ENCODE measurements at places on chromosomes 1 and 21.
A peak's percentile ranks its signal among the peaks of the same experiment; 100 is the strongest.

DNA sequence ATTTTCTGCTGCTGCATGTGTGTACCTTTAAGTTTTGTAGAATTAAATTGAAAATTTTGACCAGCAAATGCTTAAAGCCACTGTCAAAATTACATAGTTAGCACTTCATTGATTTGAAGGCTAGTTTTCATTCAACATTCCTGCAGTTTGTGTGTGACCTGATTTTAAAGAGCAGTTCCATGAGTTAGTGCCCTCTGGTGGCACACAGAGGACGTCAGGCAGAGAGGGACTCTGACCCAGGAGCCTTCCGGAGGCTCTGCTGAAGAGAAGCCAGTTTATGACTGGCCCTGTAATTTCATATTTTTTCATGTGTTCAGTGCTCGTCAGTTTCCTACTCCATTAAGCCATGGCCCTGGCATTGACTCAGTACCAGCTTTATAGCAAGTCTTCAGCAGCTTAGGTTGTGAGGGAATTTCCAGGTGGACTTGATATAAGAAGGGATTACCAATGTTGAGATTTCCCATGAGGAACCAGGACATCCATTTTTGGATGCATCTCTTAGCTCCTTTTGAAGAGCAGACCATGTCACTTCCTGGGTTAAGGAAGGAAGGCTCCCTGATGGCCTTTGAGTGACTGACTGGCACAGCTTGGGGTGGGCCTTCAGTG is 104.7 kb downstream of the CAMTA1 start:
- DNase-seq = no peak

- DNase-seq = no peak
Measured at GRCh38 chr1:179788259-179788658, 45.2 kb downstream of the FAM163A start.

GRCh38 chr1:41370225-41370624 is 9.0 kb downstream of the FOXO6 start:
- DNase-seq = no peak

DNA sequence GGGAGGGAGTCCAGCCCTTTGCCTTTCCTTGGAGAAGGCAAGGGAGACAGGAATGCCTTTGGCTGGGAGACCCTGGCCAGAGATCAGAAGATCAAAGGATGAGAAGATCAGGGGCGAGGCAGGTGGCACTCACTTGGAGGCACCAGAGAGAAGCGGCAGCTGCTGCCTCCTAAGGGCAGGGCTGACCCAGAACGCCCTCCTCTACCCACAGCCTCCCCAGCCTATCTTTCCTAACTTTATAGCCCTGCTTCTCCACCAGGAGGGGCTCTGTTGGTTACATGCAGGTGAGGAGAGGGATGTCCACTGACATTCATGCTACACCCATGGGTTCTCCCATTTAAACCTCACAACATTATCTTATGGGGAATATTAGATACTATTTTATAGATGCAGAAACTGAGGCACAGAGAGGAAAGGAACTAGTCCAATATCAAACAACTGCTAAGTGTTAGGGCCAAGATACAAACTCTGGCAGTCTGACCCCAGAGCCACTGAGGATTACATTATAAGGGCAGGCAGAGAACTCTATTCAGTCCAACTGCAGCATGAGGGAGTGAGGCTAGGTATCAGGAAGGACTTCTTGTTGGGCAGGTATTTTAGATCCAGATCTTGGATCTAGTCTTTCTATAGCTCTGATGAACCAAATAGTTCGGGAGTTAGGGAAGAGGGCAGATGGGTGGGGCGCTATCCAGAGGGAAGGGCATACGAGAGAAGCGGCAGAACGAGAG is 19.9 kb downstream of the LGR6 start:
- no peak for DNase-seq

DNA sequence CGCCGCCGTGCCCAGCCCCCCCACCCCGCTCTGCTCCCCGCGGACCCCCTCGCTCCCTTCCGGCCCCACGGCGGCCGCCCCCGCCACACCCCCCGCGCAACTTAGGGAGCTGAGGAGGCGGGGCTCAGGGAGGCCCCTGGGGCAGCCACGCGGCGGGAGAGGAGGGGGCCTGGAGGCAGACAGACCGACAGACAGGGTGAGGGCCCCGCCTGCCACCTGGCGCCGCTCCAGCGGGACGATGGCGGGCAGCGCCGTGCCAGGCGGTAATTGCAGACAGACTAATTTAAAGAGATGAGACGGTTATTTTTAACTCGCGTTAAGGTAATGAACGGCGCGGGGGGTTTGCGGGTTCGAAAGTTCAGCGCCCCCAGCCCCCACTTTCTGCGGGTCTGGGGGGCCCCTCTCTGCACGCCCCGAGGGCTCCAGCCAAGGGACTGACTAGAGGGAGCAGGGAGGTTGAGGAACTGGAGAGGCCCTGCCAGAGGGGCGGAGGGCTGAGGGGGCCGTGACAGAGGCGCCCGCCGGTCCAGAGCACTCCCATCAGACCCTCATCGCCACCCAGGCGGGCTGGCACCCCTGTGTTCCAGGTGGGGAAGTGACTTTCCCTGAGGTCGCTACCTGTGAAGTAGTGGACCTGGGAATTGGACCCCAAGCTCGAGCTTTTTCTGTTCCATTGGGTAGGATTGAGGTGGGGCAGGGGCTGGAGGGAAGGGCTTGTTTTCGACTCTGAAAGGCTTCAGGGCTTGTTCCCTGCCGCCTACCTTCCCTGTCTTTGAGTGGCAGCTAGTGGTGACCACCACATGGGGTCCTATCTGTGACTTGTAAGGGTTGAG is 5.4 kb downstream of the FOXO6 start:
- peak; percentile 35 for DNase-seq

DNA sequence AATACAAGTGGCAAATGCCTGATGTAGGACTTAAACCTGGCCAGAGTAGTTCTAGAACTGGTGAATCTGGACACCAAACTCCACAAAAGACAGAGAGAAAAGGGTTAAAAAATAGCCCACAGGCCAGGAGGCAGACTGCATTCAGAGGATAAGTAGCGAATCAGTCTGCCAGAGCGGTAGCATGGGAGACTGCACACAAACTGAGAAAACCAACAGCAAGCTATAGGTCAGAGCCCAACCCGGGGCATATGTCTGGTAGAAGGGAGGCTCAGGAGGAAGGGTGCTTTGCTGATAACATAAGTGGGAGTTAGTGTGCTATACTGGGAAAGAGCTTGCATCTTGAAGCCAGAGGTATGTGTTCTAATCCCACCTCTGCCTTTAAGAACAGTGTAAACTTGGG is 4.0 kb downstream of the LRRC53 start:
- no peak for DNase-seq

DNA sequence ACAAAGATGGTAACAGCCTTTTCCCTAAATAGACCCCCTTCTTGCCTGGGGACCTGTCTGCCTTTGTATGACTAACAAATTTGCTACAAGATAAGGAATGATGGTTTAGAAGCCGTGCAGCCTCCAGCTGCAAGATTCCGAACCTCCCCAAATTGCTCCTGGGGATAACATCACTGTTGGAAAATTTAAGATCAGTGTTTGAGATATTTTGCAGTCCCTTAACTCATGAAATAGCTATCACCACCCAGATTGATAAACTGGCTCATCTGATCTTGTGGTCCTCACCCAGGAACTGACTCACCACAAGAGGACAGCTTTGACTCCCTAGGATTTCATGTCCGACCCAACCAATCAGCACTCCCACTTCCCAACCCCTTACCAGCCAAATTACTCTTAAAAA is 254.7 kb downstream of the USH2A start:
- DNase-seq = no peak

- peak; percentile 22 for DNase-seq
Measured at GRCh38 chr1:231626951-231627614, 493 bp downstream of the DISC1 start.

DNA sequence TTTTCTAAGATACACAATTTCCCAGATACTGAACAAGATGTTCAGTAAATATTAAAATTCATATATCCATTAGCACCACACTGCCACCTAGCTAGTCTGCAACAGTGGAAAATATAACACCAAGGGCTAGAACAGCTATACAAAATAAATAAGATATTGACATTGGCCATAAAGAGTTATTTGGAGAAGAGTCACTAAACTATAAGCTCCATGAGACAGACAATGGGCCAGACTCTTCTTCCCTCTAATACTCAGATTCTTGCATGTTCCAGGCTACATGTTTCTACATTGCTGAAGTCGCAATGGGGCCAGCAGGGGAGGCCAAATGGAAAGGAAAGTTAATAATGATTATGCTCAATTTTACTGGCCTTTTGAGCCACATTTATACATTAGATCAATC is 21.5 kb downstream of the SPATA6 start:
- DNase-seq = no peak

DNA sequence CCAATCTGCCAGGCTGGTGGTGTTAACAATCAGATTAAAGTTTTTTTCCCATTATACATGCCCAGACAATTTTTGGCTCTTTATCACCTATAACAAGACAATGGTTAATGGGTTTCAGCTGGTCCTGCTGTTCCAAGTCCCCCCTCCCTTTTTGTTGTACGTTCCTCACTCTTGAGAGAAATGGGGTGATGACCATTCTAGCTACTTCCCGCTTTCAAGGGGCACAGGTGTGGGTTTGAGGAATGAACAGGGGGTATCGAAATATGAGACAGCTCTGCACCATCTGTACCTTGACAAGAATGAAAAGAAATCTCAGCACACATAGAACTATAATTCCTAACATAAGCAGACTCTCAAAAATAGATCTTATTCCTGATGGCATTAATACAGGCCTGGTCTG is 326.8 kb downstream of the PTPRU start:
- DNase-seq = no peak

DNA sequence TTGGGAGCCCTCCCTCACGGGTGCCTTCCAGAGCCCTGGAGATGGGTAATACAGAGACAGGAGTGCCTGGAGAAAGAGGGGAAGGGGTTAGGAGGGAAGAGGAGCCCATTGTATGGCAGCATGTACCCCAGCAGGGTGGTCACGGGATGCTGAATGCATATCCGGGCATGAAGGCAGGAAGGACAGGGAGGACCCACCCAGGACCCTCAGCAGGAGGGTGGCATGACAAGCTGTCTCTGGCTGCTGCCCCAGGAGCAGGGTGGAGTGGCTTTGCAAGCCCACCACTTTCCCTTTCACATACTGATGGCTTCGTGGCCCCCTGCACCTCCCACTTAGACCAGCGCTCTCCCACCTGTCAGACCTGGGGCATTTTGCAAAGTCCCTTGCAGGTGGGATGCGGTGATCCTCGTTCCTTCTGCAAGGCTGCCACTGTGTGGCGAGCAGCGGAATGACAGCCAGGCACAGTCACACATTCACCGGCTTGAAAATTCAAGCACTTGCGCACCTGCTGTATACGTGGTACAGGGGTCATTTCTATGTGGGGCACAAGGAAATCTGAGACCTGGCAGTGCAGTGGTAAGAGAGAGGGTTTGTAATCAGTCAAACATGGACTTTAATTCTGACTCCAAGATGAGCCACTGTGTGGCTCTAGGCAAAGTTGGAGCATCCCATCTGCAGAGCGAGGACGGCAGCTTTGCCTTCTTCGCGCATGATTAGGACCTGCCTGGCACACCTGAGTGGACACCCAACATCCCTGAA is 53.2 kb upstream of the TMEM51 start:
- DNase-seq = peak; percentile 7

DNA sequence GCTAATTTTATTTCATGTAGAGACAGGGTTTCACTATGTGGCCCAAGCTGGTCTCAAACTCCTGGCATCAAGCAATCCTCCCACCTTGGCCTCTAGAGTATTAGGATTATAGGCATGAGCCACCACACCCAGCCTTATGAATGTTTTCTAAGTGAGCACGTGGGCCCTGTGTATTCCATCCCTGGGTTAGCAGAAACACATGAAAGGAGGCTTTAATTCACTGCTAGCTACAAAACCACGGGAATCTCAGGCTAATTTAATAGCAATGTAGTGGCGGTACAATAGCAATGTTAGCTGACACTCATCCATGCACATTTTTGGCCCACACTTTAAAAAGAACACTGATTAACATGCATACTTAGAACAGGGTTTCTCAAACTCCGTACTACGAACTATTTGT is 32.0 kb downstream of the VTCN1 start:
- no peak for DNase-seq

- no peak for DNase-seq
Measured at GRCh38 chr1:21447311-21447710, 7.4 kb downstream of the NBPF3 start.

GRCh38 chr1:96971849-96972602 is 250.4 kb downstream of the PTBP2 start:
- no peak for DNase-seq

- DNase-seq = no peak
Measured at GRCh38 chr1:243725075-243725474, 125.0 kb downstream of the AKT3 start.

DNA sequence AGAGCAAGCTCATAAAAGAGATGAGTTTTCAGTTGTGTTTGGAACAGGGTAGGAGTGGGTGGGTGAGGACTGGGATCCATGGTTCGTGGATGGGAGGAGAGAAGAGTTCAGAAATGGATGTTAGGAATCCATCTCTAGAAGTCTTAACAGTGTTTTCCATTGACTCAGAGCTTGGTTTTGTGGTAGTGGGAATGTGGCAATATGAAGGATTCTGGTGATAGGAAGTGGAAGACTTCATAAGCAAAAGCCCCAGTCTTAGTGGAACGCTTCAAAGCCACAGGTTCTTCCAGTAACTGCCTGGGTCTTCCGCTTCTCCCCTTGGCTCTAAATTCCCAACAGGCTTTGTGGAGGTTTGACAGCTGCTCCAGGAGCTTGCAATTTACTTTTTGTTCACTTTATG is 167.9 kb downstream of the KCNJ6 start:
- no peak for DNase-seq

DNA sequence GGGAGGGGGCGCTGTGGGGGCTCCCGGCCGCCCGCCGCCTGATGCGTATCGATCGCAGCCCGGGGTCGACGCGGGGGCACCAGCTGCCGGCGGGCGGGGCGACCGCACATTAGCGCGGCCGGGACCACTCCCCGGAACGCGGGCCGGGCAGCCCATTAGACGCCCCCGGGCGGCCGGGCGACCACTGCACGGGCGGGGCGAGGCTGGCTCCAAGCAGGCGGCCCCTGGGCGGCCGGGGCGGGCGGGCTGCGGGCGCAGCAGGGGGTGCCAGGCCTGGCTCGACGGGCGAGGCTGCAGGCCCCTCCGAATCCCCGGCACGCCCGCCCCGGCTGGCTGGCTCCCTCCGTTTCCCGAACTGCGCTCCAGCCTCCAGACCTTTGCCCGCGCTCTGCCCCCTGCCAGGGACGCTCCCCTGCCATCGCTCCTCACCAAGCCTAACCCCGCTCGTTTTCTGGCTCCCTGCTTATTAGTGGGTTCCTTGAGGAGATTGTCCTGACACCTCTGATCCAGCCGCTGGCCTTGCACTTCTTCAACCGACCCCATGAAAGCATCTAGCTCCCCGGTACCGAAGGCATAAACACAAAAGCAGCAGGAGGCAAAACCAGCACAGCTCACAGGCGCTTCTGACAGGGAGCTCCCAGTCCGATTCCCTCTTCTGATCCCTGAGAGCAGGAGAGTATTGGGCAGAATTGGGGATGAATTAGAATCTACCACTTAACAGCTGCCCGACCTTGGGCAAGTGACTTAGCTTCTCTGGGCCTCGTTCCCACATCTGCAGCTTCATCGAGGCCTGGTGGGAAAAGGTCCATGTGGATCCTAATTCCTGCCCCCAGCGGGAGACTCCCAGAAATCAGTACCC is 92.6 kb upstream of the CASZ1 start:
- no peak for DNase-seq

- DNase-seq = no peak
Measured at GRCh38 chr1:3530086-3530925, 75.8 kb downstream of the ARHGEF16 start.

GRCh38 chr1:42379794-42380585 is 602 bp upstream of the RIMKLA start:
- DNase-seq = no peak

GRCh38 chr21:20661745-20662422 is 336.3 kb upstream of the NCAM2 start:
- no peak for DNase-seq
